ENCODE measurements at places on chromosomes 2 and 18.

DNA sequence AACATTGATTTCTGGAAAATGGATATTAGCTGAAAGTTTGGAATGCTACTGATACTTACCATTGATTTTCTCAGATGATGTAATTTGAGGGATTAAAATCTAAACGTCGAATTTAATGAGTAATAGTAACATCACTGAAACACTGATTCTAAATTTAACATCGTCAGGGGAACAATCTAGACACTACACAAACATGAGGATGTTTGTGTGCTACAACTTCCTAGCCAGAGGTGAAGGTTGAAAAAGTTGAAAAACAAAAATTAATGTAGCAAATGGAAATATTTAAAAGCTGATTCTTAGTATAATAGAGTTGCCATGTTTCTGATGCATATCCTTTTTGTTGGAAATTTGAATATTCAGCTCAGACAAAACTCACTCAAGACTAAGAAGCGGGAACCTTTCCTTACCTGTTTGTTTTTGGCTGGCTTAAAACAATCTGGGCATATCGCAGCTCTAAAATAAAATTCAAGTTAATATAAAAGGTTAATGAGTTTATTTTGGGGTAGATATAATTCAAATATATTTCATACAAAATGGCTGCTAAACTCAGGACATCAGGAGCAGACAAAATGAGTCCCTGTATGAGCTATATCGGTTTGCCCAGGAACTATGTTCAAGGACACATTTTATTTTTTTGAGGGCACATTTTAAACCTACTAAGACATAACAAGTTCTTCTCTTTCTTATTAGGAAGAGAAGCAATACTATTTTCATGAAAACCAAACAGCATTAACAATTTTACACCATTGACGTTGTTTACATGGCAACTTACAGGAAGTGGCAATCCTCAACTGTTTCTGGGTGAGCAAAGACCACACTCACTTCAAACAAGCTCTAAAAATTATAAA, 52.6 kb upstream of the PEX13 start:
- DNase-seq: no peak

DNA sequence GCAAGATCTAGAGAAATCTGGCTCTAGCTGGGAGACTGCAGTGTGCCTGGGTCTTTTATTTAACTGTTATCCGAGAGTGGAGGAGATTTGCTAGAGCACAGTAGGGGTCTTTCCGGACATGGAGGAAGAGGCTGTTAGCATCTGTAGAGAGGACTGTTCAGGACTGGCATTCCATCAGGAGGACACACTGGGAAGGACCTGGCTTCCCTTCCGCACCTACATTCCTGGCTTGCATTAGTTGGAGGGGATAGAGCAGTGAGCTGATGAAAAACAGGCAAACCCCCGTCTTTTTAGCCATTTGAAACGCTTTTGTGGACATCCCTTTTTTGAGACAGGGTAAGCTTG, 874 bp upstream of the PIEZO2 start:
- DNase-seq: no peak

DNA sequence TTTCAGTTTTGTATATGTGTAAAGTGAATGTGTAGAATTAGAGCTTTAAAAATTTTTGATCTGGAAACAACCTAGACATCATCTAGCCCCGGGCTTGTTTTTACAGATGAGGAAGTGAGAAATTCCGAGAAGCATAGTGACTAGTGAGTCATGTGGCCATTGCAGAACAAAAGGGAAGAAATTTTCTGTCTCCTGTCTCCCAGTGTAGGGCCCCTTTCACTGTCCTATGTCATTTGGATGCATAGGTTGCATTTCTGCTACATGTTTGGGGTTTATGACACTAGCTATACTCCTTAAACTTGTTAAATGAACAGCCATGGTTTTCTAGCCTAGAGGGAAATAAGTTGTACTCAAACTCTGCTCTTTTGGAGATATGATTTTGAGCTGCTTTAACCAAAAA, 84.6 kb downstream of the PLCL1 start:
- no peak for DNase-seq

DNA sequence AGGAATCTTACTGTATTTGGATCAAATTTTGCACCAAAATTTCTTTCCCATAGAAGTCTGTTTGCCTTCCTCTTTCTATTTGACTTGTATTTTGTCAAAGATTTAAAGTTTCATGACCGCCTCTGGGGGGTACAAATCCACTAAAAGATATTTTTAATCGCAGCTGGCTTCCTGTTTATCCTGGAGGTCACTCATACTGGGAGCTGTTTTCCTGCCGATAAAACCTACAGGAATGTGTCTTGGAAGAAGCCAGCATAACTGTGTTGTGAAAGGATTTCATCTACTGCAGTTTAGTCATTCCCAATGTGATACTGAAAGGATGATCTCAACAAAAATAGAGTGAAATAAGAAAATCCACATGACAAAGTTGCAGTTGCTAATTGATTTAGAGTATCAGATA, 184.0 kb downstream of the RIT2 start:
- no peak for DNase-seq

DNA sequence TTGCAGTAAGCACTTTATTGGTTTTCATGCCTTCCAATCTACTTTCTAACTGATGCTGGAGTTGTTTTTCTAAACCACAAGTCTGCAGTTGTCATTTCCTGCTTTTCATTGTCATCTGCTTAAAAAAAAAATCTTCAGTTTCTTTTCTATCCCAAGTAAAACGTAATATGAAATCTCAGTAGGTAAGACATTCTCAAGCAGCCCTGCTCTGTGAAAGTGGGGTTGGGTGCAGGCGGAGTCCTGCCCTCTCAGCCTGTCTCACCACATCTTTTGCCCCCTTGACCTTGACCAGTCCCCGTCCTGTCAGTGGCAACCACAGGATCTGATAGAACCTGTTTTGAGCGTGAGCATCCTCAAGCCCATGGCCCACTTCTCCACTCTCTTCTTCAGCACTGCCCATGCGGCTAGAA, 80.0 kb upstream of the CPO start:
- DNase-seq: no peak

- no peak for DNase-seq
Measured at GRCh38 chr2:145123606-145124005, 603.7 kb upstream of the ZEB2 start.

GRCh38 chr18:37422116-37422515, 143.5 kb downstream of the CELF4 start:
- DNase-seq: no peak

- no peak for DNase-seq
Measured at GRCh38 chr2:29765721-29766120, 155.7 kb downstream of the ALK start.
